ENCODE measurements at places on chromosomes 1 and 21.
A peak's percentile ranks its signal among the peaks of the same experiment; 100 is the strongest.

DNA sequence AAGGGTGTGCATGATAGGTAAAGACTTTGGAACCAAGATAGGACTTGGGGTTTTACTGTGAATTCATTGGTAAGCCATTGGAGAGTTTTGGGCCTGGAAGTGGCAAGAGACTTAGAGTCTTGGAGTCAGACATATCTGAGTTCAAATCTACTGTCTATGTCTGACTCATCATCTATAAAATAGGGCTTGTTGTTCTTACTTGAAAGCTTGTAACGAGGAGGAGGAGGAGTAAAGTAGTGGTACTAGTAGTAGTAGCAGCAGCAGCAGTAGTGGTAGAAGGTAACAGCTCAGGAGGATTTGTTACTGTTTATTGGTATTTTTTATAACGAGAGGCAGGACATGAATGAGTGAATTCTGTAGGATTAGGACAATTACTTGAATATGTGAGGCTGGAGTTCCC is 62.7 kb downstream of the CACHD1 start:
- no peak for DNase-seq

DNA sequence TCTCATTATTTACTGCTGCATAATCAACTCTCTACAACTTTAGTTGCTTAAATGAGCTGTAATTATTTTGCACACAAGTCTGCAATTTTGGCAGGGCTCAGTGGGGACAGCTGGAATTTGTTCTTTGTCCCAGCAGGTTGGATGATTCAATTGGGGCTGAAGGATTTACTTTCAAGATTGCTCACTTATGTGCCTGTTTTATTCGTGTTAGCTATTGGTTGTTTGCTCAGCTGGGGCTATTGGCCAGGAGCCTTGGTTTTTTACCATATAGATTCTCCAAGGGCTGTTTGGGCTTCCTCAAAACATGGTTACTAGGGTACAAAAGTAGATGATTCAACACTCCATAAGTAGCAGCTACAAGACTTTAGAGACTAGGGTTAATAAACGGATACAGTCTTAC is 13.4 kb downstream of the OR10R2 start:
- no peak for DNase-seq

- no peak for DNase-seq
These were observed 53.3 kb upstream of the HOOK1 start for GRCh38 chr1:59761443-59761842.

GRCh38 chr1:233639611-233640010 is 25.7 kb downstream of the KCNK1 start:
- DNase-seq: no peak

GRCh38 chr1:244187310-244187709 is 136.2 kb downstream of the ZBTB18 start:
- no peak for DNase-seq

DNA sequence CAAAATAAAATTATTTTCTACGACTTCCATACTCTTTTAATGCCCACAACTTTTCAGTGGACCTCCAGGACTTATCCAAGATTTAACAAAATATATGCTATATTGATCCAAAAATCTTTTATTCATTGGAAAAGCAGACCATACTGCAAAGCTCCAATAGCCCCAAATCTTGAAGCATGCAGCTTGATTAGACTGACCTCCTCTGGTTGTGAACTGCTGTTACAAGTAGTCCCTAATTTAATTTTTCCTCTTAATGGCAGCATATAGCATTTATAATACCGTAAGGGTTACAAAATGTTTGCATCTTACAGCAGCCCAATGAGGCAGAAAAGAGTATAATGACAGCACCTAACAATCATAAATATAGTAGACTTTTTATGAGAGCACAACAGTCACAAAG is 49.8 kb downstream of the TPR start:
- DNase-seq: no peak

DNA sequence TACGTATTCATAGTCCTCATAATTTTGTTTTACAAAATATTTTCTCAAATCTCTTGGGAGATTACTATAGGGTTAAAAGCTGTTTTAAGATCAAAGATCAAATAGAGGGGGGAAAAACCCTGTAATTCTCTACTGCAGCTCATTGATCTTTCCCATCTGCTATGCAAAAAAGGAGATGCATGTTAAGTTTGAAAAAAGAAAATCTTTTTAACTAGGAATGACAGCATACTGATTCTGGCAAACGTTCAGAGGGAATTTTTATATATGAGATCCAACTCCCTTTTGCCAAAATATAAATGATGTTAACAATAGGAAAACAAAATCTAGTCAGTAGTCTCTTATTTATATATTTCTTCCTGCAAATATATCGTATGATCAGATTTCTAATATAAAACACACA is 69.1 kb downstream of the SMYD3 start:
- no peak for DNase-seq

- DNase-seq: no peak
These were observed 48.5 kb downstream of the RWDD3 start for GRCh38 chr1:95282518-95282895.

- DNase-seq: peak; percentile 43
These were observed 118.0 kb upstream of the IFFO2 start for GRCh38 chr1:19074361-19074901.

GRCh38 chr1:244801246-244801645 is 34.2 kb upstream of the COX20 start:
- peak; percentile 51 for DNase-seq

GRCh38 chr1:111734856-111735255 is 4.3 kb downstream of the INKA2 start:
- no peak for DNase-seq

- DNase-seq: peak; percentile 63
These were observed 248.6 kb downstream of the DNM3 start for GRCh38 chr1:172089768-172090510.

DNA sequence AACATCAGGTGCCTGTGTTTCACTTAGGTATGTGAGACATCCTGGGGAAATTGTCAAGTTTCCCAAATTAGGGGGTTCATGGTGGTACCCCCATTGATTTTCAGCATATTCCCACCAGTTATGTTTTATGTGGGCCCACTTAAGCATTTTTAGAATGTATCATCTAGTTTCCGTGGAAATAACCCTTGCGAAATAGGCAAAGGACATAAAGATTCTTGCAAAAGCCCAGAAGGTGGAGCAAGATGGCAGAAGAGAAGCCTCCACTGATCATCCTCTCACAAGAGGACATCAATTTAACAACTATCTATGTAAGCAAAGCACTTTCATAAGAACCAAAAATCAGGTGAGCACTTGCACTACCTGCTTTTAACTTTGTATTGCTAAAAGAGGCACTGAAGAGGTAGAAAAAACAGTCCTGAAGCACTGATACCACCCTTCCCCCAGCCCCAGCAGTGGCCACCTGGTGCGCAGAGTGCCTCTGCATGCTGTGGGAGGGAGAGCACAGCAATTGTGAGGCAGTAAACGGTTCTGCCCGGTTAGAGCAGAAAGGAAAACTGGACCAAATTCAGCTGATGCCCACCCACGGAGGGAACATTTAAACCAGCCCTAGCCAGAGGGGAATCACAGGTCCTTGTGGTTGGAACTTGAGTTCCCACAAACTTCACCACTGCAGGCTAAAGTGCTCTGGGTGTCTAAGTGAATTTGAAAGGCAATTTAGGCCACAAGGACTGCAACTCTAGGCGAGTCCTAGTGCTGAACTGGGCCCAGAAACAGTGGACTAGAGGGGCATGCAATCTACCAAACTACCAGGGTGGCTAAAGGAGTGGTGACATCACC is 23.2 kb downstream of the MCOLN2 start:
- DNase-seq: no peak

GRCh38 chr1:207313131-207313530 is 8.3 kb upstream of the CD55 start:
- no peak for DNase-seq

DNA sequence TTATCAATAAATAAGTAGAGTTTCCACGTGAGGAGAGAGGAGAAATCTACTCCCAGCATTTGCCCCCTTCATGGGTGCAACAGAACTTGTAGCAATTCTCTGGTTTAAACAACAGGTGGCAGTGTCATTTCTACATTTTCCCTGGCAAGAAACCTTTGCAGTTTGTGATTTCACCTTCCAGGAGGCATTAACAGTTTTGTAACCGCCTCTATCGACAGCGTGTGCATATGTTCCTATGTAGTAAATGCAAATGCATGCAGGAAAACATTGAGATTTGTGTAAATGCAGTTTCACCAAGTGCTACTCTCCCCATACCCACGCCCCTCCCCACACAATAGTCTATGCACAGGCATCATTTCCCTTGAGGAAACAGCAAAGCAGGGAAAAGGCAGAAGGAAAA is 494.7 kb downstream of the SMYD3 start:
- DNase-seq: no peak

- no peak for DNase-seq
These were observed 24.0 kb upstream of the ADARB1 start for GRCh38 chr21:45050345-45050796.

- DNase-seq: no peak
These were observed 68.2 kb downstream of the POFUT2 start for GRCh38 chr21:45219517-45219916.

DNA sequence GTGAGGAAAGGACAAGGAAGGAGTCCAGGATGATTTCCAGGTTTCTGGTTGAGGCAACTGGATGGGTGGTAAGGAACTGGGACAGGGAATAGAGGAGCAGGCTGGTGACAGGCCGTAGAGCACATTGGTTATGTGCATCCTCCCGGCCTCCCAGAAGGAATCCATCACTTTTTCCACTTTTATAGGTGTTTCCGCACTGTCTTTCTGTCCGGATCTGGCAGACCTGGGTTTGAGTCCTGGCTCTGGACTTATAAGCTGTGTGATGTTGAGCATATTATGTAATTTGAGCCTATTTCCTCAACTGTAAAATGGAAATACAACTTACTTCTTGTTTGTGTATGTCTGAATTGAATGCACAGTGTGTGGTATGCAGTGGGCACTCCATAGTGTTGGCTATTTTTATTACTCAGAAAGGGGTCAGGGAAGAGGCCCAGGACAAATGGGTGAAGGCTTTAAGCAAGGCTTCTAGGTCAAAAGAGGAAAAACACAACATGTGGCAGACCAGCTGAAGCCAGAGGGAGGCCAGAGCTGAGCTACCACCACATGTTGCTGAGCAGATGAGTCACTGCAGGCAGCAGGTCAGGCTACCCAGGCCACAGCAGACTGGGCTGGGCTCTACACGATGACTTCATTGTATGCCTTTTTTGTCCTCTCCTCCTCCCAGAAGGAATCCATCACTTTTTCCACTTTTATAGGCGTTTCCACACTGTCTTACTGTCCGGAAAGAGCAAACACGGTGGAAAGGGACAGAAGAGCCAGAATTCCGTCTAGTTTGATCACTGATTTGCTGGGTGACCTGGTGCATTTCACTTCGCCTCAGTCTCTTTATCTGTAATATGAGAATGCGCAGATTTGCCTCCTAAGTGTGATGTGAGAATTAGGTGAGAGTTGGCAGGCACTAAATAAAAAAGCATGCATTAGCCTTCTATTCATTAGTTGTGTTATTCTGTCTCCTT is 791 bp upstream of the MAST2 start:
- DNase-seq: no peak

DNA sequence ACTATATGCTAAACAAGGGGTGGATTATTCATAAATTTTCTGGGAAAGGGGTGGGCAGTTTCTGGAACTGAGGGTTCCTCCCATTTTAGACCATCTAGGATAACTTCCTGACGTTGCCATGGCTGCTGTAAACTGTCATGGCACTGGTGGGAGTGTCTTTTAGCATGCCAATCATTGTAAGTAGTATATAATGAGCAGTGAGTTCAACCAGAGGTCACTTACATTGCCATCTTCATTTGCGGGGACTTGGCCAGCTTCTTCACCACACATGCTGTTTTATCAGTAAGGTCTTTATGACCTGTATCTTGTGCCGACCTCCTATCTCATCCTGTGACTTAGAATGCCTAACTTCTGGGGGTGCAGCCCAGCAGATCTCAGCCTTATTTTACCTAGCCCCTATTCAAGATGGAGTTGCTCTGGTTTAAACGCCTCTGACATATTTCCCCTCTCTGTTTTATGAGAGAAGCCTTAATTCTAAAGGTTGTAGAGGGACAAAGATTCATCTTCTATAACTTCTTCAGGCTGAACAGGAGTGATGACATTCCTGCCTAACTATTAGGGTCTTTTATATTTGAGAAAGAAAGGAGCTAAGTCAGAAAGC is 60.4 kb downstream of the DIP2A start:
- no peak for DNase-seq

- DNase-seq: no peak
These were observed 352.3 kb downstream of the KCNH1 start for GRCh38 chr1:210781652-210782051.

DNA sequence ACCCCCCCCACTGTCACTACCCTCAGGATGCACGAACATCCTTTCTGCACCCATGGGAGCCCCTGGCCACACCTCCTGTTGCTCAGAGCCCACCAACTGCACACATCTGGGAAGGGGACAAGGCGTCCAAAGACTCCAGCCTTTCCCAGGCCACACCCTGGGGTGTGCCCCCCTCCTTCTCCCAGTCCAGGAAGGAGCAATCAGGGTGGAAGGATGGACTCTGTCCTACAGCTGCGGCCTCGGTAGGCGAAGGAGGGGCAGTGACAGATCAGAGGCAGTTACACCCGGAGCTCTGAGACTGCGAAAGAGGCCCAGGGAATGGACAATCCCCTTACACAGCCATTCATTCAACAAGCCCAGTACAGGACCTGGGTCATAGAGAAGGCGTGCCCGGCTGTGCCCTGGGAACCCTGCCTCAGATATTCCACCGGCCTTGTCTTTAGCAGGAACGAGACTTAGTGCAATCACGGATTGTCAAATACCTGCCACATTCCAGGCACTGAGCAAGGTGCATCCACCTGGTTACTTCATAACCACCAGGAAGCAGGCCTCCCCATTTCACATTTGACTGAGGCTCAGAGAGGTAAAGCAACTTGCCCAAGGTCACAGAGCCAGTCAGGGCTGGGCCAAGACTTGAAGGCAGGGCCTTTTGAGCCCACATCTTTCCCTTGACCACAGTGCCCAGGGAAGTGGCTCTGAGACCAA is 9.4 kb downstream of the HSPG2 start:
- no peak for DNase-seq

DNA sequence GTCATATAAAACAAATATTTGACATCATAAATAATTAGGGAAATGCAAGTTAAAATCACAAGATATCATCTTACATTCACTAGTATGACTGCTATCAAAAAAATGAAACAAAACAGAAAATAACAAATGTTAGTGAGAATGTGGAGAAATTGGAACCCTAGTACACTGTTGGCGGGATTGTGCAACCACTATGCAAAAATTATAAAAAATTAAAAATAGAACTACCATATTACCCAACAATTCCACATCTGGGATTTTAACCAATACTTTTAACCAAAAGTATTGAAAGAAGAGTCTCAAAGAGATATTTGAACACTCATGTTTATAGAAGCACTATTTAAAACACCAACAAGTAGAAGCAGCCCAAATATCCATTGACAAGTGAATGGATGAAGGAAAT is 797.2 kb upstream of the ADAMTS5 start:
- DNase-seq: no peak

- no peak for DNase-seq
These were observed 36.7 kb downstream of the PARP1 start for GRCh38 chr1:226371027-226371694.

DNA sequence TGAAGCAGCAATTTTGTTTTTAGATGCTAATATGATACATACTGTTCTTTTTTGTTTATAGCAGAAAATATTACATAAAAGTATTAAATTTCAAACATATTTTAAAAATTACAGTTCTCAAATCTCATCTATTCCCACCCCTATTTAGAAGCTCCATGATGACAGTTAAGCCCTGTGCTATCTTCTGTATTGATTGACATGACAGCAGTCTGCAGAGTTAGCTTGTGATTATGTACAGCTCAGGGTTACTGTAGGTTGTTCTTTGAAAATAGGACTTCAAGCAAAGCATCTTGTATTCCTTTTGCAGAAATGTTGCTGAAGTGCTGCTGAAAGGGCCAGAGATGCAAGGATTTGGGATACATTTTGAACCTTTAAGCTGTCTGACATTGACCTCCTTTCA is 8.2 kb downstream of the GPSM2 start:
- DNase-seq: no peak

Measured in stimulated activated CD4-positive, alpha-beta T cell treated with anti-CD3 and anti-CD28 coated beads, Interleukin-2, amount 100 ng/mL, for 24 hours (primary cell).